ENCODE measurements at places on chromosomes 2 and 18. TPM values are rescaled to one million over a fixed set of nuclear protein-coding genes. Genes with fewer than 3 reads are reported as not detected.

Gene PJVK
- total RNA-seq: 2.1 TPM

Gene DUSP19
- 0.78 TPM for total RNA-seq

Gene GPR55
- total RNA-seq: not detected

Gene FOXI3
- not detected for total RNA-seq

Gene SCG2
- total RNA-seq: 0.82 TPM

Gene SLC25A12
- 13.9 TPM for total RNA-seq

Gene RIT2
- total RNA-seq: not detected

Gene IL1RL2
- not detected for total RNA-seq

Gene AFF3
- total RNA-seq: not detected

Gene LTBP1
- 16.6 TPM for total RNA-seq

Gene KLHL29
- total RNA-seq: 5.2 TPM

Gene CPO
- total RNA-seq: not detected

Gene GALNT5
- total RNA-seq: 2.5 TPM

Gene LRRC30
- total RNA-seq: not detected

Gene HOXD4
- total RNA-seq: 0.27 TPM

Gene HOXD11
- total RNA-seq: 7.0 TPM

Gene CRYBA2
- not detected for total RNA-seq

Gene ZNF385B
- total RNA-seq: 0.18 TPM

Gene ANKRD30B
- total RNA-seq: not detected

Gene MARCHF4
- 27.7 TPM for total RNA-seq

Gene MEP1B
- 0.05 TPM for total RNA-seq

Gene LYG2
- total RNA-seq: not detected

Gene GALNT14
- total RNA-seq: 41.6 TPM

Gene PLEKHA3
- total RNA-seq: 15.4 TPM

Gene ITPRID2
- 51.0 TPM for total RNA-seq

Gene PPP1CB
- total RNA-seq: 114 TPM

Gene IL18R1
- total RNA-seq: 0.72 TPM

Gene GPATCH11
- 8.4 TPM for total RNA-seq

Gene DSG2
- 68.6 TPM for total RNA-seq

Gene STARD6
- not detected for total RNA-seq

Gene LRP2
- total RNA-seq: not detected

Gene DSG4
- not detected for total RNA-seq

Gene REG3G
- not detected for total RNA-seq

Gene CYTIP
- not detected for total RNA-seq

Gene CD226
- 0.08 TPM for total RNA-seq

Gene SNORC
- total RNA-seq: 14.4 TPM

Gene CFAP53
- total RNA-seq: 0.30 TPM

Gene SLC9A4
- total RNA-seq: not detected

Gene DPYSL5
- total RNA-seq: 3.7 TPM

Gene TFCP2L1
- total RNA-seq: 6.2 TPM

Gene CNDP1
- total RNA-seq: not detected

Gene NCK2
- 20.1 TPM for total RNA-seq

Gene RBKS
- total RNA-seq: 8.1 TPM

Gene CXCR1
- total RNA-seq: not detected

Gene UGT1A3
- total RNA-seq: not detected

Gene CNGA3
- total RNA-seq: 0.06 TPM

Gene NEB
- total RNA-seq: 0.21 TPM

Gene TOGARAM2
- 0.16 TPM for total RNA-seq

Gene FSHR
- total RNA-seq: not detected

Gene MAPRE2
- total RNA-seq: 10.9 TPM

Gene GPR39
- total RNA-seq: 9.0 TPM

All from A549 treated with GW870086 at 1 μM for 4 hours (cell line).